ENCODE measurements at places on chromosomes 5 and 9.

- no peak for DNase-seq
Measured at GRCh38 chr9:33297432-33297831, 7.1 kb downstream of the NFX1 start.

DNA sequence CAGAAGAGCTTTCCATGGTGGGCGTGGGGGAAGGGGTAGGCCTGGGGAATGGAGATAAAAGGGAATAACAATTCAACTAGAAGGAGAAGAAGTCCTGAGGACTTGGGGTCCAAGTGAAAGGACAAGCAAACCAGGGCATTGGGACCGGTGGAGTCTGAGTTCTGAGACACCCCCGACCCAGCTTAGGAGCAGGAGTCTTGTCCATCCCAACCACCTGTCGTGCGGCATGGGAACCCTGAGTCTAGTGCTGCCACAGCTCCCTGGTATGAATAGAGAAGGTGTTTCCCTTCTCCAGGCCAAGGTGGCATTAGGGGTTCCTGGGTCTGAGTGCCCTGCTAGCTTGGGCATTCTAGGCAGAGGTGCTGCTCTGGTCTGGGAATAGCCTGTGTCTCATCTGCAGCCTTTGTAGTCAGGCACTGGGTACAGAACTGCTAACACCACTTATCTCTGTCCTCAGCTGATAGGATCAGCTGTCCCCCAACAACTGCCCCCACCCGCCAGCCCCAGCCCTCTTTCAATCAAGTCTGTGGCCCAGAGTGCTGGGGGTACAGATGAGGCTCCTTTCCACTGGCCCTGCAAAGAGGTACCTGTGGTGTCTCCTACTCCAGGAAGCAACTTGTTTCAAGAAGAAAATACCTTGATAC, 9.9 kb downstream of the HNRNPAB start:
- DNase-seq = no peak

GRCh38 chr5:76960004-76960625, 7.3 kb downstream of the CRHBP start:
- no peak for DNase-seq

- DNase-seq = no peak
Measured at GRCh38 chr5:50922942-50923767, 256.7 kb downstream of the PARP8 start.

DNA sequence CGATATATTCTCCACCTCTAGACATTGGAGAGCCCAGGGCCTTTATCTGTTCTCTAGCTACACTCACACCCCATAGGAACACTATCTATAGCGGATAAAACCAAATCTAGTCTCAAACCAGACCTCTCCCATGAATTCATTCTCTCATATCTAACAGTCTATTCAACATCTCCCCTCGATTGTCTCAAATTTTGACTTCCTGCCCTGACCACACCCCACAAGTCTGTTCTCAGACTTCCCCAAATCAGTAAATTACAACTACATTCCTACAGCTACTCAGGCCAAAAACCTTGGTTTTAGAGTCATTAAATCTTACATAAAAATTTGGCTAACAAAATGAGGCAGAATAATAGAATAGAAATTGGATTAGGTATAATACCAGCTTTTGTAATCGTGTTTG, 12.5 kb upstream of the SLC1A3 start:
- no peak for DNase-seq

- DNase-seq = no peak
Measured at GRCh38 chr5:38670066-38670465, 113.6 kb upstream of the LIFR start.

- DNase-seq = no peak
Measured at GRCh38 chr9:87201351-87201751, 254.0 kb upstream of the GAS1 start.

GRCh38 chr9:117697046-117697445, 7.2 kb upstream of the TLR4 start:
- no peak for DNase-seq

DNA sequence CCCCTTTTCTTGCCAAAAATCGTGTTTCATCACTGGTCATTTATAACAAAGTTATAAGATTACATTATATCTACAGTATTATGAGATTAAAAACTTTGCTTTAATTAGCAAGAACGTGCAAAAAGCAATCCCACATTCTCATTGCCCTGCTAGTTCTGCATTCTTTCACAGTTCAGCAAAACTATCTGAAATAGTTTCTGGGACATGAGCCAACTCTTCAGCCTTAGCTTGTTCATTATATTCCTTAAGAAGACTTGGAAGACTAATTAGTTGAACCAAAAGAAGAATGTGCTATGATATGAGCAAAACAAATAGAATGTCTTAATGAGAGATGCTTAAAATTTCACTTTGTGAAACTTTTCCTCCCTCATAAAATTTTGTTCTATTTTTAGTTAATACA, 76.7 kb downstream of the ITGA1 start:
- DNase-seq = no peak

GRCh38 chr5:127830829-127831598, 127.8 kb downstream of the CCDC192 start:
- no peak for DNase-seq

DNA sequence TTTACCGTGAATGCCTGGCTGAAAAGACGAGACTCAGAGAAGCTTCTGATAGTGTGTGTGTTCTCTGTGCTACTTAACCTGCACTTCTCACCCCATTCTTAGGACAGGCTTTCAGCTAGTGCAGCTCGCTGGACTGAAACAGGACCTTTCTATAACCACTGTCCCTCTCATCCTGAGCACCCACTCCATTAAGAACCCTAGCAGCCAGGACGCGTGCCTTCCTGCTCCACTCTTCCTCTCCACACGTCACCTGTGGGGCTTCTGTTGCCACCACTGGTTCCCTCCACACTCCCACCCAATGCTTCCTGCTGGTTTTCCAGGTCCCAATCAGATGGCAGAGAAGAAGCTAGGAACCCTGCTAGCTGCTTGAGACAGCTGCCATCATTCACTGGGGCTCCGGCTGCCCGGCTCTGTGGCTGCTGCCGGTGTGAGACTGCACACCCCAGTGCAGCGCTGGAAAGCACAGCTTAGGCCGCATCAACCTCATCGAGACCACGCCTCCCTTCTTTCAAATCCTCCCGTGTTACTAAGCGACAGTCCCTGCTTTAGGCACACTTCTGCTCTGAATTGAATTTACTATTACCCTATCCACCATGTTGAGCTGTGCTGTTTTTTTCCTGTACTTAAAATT, 44.0 kb downstream of the RNF130 start:
- DNase-seq = no peak

DNA sequence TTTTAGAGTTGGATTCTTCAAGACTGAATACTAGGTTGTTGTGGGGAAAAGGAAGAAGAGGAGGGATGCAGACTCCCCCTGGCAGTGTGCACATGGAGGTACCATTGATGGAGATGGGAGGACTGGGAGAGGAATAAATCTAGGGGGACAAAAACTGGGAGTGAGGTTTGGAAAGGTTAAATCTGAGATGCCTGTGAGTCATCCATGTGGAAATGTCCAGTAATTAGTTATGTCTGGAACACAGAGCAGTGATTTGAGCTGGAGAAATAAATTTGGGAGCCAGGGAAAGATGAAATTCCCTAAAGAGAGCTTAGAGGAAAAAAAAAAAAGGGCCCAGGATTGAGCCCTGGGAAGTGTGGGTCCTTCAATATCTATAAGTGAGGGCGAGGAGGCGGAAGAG, 8.0 kb upstream of the CCIN start:
- no peak for DNase-seq

DNA sequence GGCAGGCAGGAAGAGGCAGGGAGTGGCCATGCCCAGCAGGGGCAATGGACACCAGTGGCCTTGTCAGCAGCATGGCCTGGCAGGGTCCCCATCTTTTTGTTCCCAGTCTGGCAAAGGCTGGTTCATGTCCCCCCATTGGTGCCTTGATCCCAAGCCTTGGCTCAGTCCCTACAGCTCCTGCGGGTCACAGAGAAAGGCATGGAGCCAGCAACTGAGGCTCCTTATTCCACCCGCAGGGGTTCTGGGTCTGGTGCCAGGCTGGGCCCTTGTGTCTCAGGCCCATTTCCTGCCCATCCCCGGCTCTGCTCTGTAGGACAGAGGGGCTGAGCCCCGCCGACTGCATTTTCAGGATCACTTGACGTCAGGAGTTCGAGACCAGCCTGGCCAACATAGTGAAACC, 14.0 kb downstream of the TRIM14 start:
- no peak for DNase-seq

- DNase-seq = no peak
Measured at GRCh38 chr9:117574099-117574498, 130.1 kb upstream of the TLR4 start.

- no peak for DNase-seq
Measured at GRCh38 chr5:29795096-29795652, 1398.3 kb upstream of the CDH6 start.

GRCh38 chr9:98043915-98044314, 12.6 kb upstream of the NANS start:
- no peak for DNase-seq

DNA sequence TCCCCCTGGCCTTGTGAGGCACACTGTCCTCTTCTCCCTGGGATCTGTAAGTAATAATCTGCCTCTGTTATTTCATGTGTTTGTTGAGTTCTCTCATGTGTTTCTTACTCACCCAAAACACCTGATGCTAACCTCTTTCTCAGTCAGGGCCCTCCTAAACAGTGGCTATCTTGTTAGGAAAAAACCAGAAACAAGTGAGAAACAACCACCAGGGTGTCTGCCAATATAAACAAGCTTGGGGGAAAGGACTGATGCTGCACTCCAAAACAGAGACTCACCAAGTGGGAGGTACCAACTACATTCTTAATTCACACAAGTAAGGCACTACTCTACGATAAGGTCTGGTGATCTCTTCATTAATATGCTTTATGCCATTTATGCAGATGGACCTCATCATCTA, 564.4 kb downstream of the SEMA5A start:
- DNase-seq = no peak

DNA sequence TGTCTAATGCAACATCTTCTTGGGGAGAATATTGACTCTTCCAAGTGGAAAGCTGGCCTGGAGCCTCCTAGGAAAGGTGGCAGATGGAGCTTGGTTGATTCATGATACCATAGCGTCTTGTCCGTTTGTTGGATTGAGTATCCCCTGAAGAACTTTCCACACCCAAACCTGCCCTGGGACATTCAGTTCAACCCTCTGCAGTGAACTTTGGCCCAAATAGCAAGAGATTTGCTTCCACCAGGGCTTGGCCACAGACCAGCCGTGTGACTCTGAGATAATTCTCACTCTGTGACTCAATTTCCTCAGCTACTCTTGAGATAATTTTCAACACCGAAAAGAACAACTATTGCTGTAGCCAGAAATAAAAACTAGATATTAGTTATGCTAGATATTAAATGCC, 108.0 kb upstream of the RAD23B start:
- DNase-seq = no peak

- DNase-seq = no peak
Measured at GRCh38 chr9:95317893-95318211, 343 bp upstream of the FANCC start.

GRCh38 chr5:60277941-60278340, 384.4 kb upstream of the PDE4D start:
- DNase-seq = no peak

DNA sequence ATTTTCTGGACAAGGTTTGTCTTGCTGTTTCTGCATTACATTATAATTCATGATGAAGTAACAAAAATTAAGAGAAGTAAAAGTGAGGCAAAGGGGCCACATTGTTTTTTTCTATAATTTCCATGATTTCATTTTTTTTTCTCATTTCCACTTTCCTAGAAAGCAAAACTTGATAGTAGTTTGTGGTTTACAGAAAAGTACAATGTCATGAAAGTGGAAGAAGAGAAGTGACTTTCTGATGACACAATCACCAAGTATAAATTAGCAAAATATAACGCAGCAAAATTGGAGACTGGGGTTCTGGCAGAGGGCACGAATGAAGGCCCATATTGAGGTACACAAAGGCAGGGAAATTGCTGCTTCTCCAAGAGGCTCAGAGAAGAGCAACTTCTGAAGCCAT, 5.0 kb upstream of the IFNA14 start:
- no peak for DNase-seq

GRCh38 chr9:122227575-122227900, 1.2 kb downstream of the LHX6 start:
- DNase-seq = no peak

Data from activated CD4-positive, alpha-beta T cell treated with anti-CD3 and anti-CD28 coated beads, Interleukin-2, amount 50 U/mL, for 1 hour (primary cell).